ENCODE measurements at places on chromosomes 2 and 18.

DNA sequence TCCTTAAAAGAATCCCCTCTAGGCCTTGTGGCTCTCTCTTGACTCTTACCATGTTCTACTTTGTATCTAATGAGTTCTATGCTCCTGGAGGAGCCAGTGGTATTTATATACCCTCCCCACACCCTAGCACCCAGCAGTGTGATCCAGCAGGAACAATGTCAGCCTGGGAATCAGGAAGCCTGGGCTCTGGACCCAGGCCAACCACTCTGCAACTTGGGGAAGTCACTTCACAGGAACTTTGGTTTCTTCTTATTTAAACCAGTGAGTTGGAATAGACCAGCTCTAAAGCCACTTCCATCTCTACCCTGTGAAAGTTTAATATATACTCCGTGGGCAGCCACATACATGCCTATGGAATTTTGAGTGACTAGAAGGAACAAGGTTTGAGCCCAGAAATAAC, 11.6 kb upstream of the SPTBN1 start:
- DNase-seq, result no peak

- no peak for DNase-seq
These were observed 1162.8 kb downstream of the DSC3 start for GRCh38 chr18:29879763-29880162.

DNA sequence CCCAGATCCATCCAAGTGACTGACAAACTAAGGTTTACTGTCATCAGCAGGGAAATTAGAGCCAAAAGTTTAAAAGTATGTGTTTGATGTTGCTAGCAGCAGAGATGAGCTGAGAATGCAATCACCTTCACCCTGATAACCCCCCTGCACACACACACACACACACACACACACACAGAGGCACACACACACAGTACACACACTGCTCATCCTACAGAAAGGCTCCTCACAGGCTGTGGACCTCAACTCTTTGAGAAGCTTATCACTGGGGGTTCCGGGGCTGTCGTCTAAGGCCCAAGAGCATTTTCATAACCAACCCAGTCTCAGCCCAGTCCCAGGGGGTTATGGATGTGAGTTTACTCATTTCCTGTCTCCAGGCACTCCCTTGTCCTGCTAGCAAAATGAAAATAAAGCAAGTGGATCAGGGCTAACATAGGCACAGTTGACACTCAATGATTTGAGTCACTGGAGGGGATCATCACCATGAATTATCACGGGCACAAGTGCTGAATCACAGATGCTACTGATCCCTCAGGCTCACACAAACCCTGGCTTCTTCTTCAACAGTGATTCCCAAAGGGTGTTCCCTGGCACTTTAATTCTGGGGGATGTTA, 76.6 kb downstream of the ALK start:
- DNase-seq, result no peak

DNA sequence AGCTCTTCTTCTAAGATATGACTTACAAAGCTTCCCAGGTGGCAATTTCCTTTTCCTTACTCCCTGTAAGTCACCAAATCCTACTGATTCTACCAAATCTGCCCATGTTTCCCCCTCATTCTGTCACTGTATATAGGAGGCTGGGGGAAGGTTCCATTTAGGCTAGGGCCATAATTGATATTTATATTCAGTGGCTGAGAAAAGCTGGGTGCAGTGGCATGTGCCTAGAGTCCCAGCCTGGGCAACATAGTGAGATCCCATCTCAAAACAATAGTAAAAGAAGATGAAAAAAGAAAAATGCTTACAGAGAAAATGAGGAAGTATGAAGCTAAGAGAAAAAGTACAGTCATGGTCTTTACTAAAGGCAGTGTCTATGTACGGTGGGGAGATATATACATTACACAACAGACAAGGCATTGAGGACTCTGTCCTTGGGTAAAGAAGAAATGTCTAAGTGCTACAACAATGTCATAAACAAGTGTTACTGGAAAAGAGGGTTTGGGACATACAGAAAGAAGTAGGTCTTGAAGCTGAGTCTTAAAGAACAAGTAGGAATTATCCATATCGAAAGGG, 4.8 kb downstream of the CWC22 start:
- DNase-seq, result no peak

DNA sequence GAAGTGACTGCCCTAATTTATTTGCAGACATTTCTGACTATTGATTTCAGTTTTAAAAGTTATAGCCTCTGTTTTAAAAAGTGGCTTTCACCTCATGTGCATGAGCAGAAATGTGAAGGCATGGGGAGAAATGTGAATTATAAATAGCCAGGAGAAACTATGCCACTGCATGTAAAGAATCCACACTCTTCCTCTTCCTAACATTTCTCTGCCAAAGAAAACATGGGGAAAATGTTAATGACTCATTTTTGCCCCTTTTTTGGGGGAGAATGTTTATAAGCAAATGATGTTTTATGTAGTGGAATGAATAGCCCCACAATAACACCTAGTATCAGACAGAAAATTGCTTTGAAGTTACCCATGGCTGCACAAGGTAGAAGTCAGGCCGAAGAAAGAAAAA, 249.0 kb upstream of the TANK start:
- DNase-seq, result no peak

GRCh38 chr2:111160758-111161157, 40.0 kb downstream of the BCL2L11 start:
- no peak for DNase-seq

All from KG1 (cell line).